ENCODE measurements at places on chromosomes 12 and 14. TPM values are rescaled to one million over a fixed set of nuclear protein-coding genes. Genes with fewer than 3 reads are reported as not detected.

Gene SLCO1A2
- not detected for total RNA-seq

Gene TPH2
- total RNA-seq = not detected

Gene IFI27L2
- 43.0 TPM for total RNA-seq

Gene ASPG
- total RNA-seq = not detected

Gene OR4N2
- not detected for total RNA-seq

Gene MORN3
- 1.1 TPM for total RNA-seq

Gene KLRG1
- 6.6 TPM for total RNA-seq

Gene XRCC3
- total RNA-seq = 47.3 TPM

Gene TAS2R14
- 1.0 TPM for total RNA-seq

Gene P2RX2
- not detected for total RNA-seq

Gene ZDHHC22
- not detected for total RNA-seq

Gene TMEM63C
- 3.3 TPM for total RNA-seq

Gene TXNDC16
- 5.7 TPM for total RNA-seq

Gene OR4E2
- total RNA-seq = not detected

Gene CLEC9A
- total RNA-seq = not detected

Gene GYS2
- not detected for total RNA-seq

Gene DEGS2
- 3.1 TPM for total RNA-seq

Gene KRT7
- 2.1 TPM for total RNA-seq

Gene ADCY6
- total RNA-seq = not detected

Gene GZMH
- 55.0 TPM for total RNA-seq

Gene SALL2
- total RNA-seq = 2.9 TPM

Gene SIX4
- not detected for total RNA-seq

Gene TAS2R7
- not detected for total RNA-seq

Gene EPS8
- total RNA-seq = 2.3 TPM

Gene SYT1
- total RNA-seq = not detected

Gene NPFF
- total RNA-seq = not detected

Gene SCNN1A
- 3.8 TPM for total RNA-seq

Gene IL23A
- 41.3 TPM for total RNA-seq

Gene KCNH3
- total RNA-seq = 8.0 TPM

Gene LALBA
- total RNA-seq = not detected

Gene GSKIP
- total RNA-seq = 21.9 TPM

Gene ADAM20
- total RNA-seq = 0.29 TPM

Gene VTI1B
- 59.7 TPM for total RNA-seq

Gene PLEKHD1
- not detected for total RNA-seq

Gene APOF
- not detected for total RNA-seq

Gene LDHB
- 2,384 TPM for total RNA-seq

Gene LGR5
- total RNA-seq = not detected

Gene ACTN1
- 214 TPM for total RNA-seq

Gene PRIMA1
- total RNA-seq = not detected

All from activated CD8-positive, alpha-beta T cell treated with anti-CD3 and anti-CD28 coated beads for 36 hours (primary cell).